ENCODE measurements at places on chromosomes 2 and 18.

DNA sequence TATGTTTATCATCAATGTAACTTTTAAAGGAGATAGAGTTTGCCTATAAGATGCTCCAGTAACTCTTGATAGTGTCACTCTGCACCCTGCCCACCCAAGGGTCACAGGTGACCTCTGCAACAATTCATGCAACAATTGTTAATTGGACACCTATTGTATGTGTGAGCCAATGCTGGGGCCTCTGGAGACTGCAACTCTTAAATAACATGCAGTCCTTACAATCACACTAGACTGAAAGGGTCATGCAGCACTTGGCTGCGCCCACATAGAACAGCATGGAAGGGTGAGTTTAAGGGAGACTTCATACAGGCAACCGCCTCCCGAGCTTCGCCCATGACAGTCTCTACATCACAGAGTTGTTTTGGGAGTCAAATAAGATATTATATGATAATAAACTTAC lies 137.1 kb upstream of the TWIST2 start:
- DNase-seq, result no peak

GRCh38 chr2:202376460-202377206 lies 506 bp downstream of the BMPR2 start:
- no peak for DNase-seq

- no peak for DNase-seq
These were observed 77.3 kb downstream of the XDH start for GRCh38 chr2:31337197-31337596.

DNA sequence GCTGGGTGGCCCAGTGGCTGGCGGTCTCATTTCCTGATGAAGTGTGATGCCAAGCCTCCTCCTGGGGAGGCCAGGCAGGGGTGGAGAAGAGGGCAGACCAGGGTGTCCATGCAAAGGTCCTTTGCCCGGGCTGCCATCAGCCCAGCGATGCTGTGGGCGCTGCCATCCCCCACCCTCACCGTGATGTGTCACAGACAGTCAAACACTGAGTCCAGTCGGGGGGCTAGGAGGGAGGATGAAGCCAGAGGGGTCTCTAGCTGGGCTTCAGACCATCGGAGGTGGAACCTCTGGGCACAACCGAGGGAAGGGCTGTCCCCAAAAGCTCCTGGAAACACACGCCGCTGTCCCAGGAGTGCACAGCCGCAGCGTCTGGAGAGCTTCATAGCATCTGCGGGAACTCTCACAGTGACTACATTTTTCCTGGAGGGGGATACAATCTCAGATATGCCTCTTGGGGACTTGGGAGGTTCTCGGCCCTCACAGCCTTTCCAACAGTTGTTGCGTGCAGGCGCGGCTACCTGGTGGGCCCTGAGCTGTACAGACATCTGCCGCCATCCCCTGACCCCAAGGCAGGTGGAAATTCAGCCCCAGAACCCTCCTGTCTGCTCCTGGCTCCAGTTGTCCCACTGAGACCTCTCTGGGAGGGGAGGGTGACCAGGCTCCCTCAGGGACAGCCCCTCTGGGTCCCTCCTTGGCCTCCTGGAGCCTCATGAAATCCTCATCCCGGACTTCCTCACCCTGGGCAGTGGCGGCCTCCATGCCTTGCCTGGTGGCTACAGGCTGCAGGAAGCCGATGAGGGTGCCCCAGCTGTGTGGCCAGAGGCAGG lies 26.5 kb upstream of the OTOS start:
- DNase-seq, result no peak

DNA sequence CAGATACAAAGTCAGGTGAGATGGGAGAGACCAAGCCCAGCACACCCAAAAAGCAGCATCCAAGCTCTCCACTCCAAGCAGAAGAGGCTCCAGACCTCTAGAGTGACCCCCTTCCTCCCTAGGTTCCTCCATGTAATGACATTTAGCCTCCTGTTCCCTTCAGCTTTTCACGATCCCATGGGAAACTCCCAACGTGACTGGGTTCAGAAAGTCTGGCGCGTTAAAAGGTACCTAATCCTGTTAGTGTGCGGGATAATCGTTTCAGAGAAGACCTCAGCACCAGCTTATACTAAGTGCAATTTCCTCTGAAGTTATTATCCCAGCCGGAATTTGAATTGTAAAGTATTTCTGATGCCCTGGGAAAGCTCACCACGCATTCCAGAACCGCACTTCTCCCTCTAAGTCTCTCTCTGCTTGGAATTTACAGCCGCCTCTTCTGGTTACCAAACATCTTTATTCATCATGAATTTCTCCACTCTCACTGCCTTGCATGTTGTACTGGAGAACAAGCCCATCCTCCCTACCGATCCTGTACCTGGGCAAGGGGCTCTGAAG lies 46.9 kb downstream of the CCBE1 start:
- no peak for DNase-seq
